Activated CD4-positive, alpha-beta T cell treated with anti-CD3 and anti-CD28 coated beads for 4 hours (primary cell): ENCODE measurements at places on chromosomes 1 and 21.

GRCh38 chr1:109814993-109815786 is 51.5 kb upstream of the EPS8L3 start:
- DNase-seq = no peak

DNA sequence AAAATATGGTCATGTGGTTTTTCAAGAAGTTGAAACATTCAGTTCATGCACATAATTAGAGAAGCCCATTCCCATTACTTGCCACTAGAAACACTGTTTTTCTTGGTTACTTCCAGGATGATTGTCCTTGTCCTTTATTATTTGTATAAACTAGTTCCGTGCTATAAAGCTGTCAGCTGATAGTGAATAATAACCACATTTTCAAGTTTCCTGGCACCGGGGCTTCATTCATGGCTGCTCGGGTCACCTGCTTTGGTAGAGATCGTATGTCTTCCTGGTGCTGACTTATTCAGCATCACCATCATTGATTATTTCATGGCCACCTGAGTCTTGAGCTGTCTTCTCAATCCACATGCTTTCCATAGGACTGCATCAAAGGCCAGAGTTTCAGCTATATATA is 62.9 kb upstream of the ZNF326 start:
- no peak for DNase-seq

- no peak for DNase-seq
These were observed 13.0 kb downstream of the FAM229A start for GRCh38 chr1:32349211-32349708.

DNA sequence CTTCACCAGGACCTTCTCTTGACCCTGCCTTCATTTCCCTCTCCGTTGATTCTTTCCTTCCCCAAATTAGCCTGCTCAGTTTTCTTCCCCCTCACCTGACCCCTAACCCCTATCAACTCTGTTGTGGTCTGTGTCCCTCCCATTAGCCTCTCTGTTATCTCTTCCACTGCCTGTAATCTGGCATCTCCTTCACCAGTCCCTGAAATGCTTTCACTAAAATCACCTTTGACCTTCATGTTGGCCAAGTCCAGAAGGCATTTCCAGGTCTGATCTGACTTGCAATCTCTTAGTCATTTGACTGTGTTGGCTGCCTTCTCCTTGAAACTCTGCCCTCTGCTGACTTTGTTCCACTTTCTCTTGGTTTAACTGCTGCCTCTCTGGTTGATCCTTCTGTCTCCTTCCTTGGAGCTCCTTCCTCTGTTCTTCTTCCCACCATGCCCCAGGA is 28.2 kb downstream of the ATP8B2 start:
- peak; percentile 35 for DNase-seq

DNA sequence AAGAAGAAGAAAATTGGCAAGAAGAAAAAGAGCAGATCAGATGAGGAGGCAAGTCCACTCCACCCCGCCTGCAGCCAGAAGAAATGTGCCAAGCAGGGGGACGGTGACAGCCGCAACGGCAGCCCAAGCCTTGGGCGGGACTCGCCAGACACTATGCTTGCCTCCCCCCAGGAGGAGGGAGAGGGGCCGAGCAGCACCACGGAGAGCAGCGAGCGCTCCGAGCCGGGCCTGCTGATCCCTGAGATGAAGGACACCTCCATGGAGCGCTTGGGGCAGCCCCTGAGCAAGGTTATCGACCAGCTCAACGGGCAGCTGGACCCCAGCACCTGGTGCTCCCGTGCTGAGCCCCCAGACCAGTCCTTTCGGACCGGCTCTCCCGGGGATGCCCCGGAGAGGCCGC is 9.0 kb upstream of the SLC25A34 start:
- DNase-seq = no peak

- no peak for DNase-seq
These were observed 106.8 kb downstream of the EPHB2 start for GRCh38 chr1:22817462-22817861.

GRCh38 chr1:93816970-93817678 is 61.9 kb downstream of the DNTTIP2 start:
- DNase-seq = no peak

DNA sequence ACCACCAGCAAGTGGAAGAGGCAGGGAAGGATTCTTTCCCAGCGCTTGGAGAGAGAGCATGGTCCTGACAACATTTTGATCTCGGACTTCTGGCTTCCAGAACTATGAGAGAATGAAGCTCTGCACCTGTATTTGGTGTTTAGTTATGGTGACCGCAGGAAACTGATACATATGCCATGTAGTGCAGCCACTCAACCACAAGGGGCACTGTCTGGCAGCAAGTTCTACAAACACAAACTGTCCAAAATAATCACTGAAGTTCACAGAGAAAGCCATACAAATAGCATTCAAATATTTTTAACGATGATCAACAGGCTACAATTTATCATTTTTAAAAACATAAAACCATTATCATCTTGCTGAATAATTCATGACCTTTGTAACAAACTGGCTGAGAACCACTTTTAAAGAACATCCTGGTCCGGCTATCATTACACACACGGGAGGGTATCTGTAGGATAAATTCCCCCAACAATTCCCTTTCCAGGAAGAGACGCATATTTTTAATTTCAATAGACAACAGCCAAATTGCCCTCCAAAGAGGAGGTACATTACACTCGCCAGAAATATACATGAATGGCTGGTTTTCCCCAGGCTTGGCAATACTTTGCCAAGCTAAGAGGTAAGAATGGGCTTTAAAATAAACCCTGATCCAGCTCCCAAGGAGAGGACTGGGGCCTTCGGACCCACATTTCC is 9.2 kb upstream of the CBR3 start:
- peak; percentile 56 for DNase-seq

DNA sequence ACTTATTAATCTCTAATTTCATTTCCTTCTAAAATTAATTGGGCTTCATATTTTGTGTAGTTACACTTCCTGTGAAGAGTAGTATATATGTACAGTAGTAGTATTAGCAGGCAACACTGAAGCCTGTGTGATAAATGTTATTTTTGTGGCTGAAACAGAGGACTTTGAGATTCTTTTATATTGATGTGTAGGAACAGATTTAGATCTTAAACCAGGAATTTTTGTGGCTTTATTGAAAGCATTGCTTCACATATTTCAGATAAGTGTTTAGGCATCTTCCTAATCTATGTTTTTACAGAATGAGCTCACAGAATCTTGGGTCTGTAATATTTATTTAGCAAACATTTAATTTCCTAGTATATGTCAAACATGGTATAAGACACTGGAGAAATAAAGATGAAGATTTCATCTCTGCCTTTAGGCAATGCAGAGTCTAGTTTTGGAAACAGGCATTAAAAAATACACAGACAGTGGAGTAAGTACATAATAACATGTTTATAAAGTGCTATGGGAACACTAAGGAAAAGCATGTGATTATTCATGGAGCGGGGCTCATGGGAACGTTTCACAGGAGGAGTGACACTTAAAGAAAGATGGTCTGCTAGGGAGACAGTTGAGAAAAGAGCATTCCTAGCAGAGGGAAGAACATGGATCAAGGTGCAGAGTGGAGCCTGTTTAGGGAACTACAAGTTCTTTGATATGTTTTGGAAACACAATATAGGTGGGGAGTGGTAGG is 52.7 kb downstream of the MIGA1 start:
- no peak for DNase-seq

- DNase-seq = no peak
These were observed 113.9 kb downstream of the CAPN8 start for GRCh38 chr1:223551610-223552009.

DNA sequence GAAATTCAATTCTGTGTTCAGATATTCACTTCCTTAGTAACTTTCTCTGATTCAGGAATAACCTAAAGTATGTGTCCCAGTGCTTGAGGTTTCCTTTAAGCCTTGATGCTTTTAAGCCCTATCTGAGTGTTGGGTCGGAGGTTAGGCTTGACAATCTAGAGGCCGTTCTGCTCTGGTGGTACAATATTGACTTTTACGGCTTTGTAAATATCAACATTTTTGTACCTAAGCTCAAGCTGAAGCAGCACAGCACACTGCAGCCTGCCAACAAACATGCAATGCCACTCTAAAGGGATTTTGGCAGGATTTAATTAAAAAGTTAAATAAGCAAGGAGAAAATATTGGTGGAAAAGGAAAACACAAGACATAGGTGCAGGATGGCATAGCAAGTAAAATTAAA is 279.2 kb downstream of the NEGR1 start:
- DNase-seq = no peak

DNA sequence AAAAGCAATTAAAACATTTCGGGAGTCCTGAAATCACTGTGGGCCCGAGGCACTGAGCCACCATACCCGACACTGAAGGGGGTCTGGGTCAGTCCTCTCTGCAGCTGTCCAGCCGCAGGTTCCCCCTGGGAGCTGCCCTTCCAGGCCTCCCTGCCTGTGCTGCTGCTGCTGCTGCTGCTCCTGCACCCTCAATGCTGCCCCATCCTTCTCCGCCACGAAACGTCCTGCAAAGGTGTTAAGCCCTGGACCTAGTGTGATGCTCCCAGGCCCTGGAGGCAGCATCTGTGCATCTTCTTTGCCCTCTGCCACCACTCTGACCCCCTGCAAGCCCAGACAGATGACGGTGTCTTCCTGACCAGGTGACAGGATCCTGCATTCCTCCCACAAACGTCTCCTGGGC is 513.3 kb downstream of the NPHP4 start:
- DNase-seq = no peak
